Ovary (tissue), 10 donors: ENCODE measurements at places on chromosomes 12 and 14.

GRCh38 chr12:76569685-76570604 is 10.4 kb upstream of the OSBPL8 start:
- DNase-seq: no peak

DNA sequence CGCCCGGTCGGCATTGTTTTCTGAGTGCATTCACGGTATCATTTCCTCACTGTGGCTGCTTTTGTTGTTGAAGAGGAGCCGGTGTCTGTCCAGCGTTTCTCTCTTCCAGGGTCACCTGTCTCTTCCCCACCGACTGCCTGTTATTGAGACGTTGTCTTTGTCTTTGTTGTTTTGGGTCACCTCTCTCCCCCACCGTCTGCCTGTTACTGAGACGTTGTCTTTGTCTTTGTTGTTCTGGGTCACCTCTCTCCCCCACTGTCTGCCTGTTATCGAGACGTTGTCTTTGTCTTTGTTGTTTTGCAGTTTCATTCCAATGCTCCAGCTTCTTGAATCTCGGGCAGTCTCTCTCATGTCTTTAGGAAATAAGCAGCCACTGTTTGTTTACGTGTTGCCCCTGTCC is 69.9 kb downstream of the DDX51 start:
- no peak for DNase-seq

DNA sequence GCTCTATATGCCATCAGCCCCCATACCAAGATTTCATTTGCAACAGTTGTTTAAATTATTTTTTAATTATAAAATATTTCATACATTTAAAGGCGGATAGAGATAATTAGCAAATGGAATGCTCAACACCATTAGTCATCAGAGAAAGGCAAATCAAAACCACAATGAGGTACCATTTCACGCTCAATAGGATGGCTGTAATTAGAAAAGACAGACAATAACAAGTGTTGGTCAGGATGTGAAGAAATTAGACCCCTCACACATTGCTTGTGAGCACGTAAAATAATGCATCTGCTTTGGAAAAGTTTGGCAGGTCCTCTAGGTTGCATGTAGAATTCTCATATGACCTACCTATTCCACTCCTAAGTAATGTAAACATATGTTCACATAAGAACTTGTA is 35.3 kb upstream of the EPS8 start:
- DNase-seq: no peak

- no peak for DNase-seq
These were observed 51.9 kb downstream of the GALNT8 start for GRCh38 chr12:4771960-4772566.

DNA sequence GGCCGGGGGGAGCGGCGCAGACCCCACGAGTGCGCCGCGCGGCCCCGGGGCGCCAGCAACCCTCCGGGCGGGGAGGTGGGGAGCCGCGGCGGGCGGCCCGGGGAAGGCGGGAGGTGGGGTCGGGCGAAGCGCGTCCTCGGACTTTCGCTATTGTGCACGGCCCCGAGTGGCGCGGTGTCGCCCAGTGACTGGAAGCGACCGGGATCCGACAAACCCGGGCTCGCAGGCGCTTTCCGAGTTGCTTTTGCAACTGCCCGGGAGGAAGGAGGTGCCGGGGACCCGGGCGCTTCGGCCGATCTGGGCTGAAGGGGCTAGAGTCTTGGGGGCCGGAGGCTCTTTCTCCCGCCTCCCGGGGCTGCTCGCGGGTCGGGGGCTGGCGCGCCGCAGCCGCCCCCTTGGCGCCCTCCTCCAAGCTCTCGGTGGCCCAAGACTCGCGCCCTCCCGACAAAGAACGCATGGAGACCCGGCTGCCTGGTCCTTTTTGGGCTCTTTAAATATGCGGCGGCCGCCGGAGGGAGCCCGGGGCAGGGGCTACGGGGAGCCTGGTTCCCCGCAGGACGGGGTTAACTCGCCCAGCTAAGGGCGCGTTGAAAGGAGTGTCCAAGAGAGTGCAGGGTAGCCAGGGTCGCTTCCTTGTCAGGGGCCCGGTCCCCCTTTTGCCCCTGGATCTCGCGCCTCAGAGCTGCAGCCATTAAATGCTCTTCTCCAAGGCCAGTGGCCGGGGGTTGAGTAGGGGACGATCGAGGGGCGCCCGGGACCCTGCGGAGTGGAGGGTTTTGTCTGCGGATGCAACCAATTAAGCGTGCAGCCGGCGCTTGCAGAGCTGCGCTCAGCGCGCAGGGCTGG is 1.4 kb downstream of the HMGA2 start:
- peak; percentile 42 for DNase-seq

DNA sequence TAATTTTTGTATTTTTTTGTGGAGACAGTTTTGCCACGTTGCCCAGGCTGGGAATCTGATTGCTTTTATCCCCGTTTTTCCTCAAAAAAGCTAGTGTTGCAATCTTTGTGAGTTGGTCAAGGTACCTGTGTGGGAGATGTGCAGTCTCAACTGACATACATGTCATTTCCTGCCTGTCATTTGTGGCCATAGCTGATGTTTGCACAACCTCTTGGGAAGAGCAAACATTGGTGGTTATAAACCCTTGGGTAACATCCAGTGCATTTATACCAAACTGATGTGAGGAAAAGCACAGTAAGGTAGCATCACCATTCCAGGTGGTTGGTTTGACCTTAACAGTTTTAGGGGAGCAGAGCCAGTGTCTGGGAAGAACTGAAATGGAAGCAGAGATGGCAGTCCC is 54.7 kb downstream of the ATG14 start:
- DNase-seq: no peak

DNA sequence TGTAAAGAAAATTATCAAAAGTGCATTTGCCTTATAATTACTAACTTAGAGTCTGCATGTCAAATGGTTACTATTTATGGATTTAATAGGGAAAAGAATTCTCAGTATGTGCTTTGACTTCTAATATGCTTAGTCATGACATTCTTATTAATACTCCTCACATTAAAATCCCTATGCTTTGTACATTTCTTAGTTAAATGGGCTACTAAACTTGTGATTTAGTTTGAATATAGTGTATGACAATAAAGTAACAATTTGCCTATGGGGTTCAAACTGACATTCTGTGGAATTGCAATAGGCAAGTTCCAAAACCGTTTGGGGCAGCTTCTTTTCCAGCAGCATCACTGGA is 361.9 kb upstream of the TMTC1 start:
- no peak for DNase-seq

- no peak for DNase-seq
These were observed 32.7 kb downstream of the TMEM19 start for GRCh38 chr12:71718611-71719010.

- no peak for DNase-seq
These were observed 111.9 kb downstream of the ERC1 start for GRCh38 chr12:1102791-1103450.

- no peak for DNase-seq
These were observed 12.5 kb upstream of the TEX22 start for GRCh38 chr14:105385698-105386365.

DNA sequence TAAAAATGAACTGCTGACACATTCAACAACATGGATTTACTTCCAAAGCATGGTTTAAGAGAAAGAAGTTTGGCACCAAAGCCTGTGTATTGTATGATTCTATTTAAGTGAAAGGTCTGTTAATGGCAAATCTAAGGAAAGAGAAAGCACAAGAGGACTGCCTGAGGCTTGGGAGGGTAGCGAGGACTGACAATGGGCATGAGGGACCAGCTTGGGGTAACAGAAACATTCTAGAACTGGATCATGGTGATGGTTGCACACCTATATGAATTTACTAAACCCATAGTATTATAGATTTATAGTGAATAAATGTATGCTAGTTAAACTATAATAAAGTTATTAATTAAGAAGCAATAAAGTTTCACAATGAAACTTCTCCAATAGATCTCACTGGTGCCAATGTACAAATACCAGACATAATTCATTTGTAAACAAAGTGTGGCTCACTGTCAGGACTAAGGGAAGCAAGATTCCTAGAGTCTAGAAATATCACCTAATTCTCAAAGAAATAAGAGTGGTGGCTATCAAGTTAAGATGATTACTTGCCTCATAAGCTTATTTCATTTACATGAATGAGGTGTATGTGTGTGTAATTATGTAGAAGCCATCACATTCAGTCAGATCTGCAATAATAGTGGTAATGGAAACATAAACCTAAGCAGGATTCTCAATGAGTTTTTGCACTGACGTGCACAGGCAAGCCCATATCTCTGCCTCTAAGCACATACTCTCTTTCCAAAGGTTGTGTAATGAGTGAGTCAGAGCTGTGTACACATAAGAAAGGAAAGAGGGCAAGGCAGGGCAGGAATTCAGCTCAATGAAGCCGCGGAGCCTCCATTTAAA is 353.4 kb downstream of the KCNH5 start:
- no peak for DNase-seq

DNA sequence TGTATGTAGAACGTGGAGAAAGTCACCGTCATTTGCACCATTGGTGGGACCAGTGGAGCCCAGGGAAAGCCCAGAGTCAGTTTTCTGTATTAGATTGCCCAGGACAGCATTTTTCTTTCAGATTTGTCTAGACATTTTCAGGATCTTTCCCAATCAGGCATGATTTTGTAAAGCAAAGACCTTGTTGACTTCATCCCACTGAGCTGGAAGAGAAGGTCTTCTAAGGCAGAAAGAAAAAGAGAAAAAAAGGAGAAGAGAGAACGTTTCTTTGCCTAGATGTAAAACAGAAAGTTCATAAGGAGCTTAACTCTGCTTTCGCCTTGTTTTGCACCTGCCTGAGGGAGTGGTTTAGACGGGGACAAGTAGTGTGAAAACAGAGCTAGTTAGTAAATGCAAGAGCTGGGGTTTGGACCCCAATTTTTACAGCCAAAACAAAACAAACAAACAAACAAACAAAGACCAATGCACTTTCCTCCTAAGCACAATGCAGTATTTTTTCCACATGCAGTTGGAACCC is 273.1 kb downstream of the ZFP36L1 start:
- DNase-seq: no peak

- DNase-seq: no peak
These were observed 41.3 kb downstream of the SLC16A7 start for GRCh38 chr12:59636945-59637691.

GRCh38 chr12:107377596-107378385 is 284.4 kb upstream of the CRY1 start:
- no peak for DNase-seq

- no peak for DNase-seq
These were observed 2.6 kb downstream of the PPP2R5C start for GRCh38 chr14:101763941-101764709.

DNA sequence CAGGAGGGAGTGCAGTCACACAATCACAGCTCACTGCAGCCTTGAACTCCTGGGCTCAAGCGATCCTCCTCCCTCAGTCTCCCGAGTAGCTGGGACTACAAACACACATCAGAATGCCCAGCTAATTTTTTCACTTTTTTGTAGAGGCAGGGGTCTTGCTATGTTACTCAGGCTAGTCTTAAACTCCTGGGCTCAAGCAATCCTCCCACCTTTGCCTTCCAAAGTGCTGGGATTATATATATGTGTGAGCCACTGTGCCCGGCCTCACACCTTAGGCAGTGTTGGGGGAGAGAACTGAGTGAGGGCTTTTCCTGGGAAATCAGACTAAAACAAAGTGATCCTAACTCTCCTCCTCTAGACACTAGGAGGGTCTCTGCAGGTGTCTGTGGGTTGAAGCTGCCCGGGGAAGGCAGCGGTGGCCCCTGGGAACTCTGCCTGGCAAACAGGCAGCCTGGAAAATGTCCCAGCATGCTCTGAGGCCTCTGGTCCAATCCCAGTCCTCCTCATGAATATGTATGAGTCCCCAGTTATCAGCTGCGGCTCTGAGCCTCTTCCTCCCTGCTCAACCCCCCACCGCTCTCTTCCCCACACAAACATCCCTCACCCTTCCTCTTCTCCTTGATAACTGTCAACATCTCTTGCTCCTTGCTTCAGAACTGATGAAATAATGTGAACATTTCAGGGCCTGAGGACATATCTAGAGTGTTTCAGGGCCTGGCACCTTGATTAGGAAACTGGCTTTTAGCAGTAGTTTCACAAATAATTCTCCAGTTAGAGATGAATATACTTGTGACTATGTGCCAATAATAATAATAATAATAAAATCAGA is 7.9 kb upstream of the NAA25 start:
- DNase-seq: peak; percentile 64

GRCh38 chr12:112907415-112908157 is 824 bp downstream of the OAS1 start:
- no peak for DNase-seq

DNA sequence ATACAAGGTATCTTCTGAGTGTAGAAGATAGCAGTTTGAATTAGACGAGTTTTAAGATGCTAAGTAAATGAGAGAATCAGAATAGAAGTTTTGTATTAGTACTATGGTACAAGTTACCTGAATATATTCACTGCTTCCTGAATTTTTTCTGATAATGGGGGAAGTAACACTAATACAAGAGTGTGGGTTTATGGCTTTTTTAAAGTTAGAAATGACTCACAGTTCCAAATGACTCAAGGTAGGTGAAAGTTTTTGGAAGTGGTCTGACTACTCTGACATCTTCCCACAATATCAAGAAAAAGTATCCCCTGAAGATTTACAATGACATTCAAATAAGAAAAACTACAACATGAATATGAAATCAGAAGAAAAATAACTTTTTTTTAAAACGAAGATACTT is 123.7 kb upstream of the GARIN6 start:
- DNase-seq: no peak

GRCh38 chr12:126247936-126248335 is 1182.7 kb downstream of the AACS start:
- DNase-seq: no peak

GRCh38 chr12:48037267-48037915 is 33.1 kb upstream of the COL2A1 start:
- DNase-seq: no peak

GRCh38 chr12:24889411-24889810 is 59.5 kb downstream of the BCAT1 start:
- no peak for DNase-seq

DNA sequence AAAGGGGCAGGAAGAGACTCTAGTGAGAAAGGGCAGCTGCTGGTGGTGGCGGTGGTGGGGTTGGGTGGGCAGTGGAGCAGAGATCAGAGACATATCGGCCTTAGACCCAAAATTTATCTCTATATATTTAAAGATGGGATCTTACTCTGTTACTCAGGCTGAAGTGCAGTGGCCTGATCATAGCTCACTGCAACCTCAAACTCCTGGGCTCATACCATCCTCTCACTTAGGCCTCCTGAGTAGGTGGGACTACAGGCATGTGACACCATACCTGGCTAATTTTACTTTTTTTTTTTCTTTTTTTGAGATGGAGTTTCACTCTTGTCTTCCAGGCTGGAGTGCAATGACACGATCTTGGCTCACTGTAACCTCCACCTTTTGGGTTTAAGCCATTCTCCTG is 18.6 kb upstream of the ITGA5 start:
- DNase-seq: no peak

- DNase-seq: peak; percentile 55
These were observed 149.0 kb upstream of the PRMT8 start for GRCh38 chr12:3342051-3342450.
